ENCODE measurements at places on chromosomes 12 and 14. TPM values are rescaled to one million over a fixed set of nuclear protein-coding genes. Genes with fewer than 3 reads are reported as not detected.

Gene GALNT9
- not detected for total RNA-seq

Gene ACTN1
- total RNA-seq: 104 TPM

Gene MSI1
- total RNA-seq: not detected

Gene TAS2R19
- total RNA-seq: 1.6 TPM

Gene CLEC2A
- total RNA-seq: not detected

Gene CCDC184
- not detected for total RNA-seq

Gene B4GALNT3
- total RNA-seq: 30.8 TPM

Gene SOAT2
- total RNA-seq: 0.15 TPM

Gene FOXA1
- 191 TPM for total RNA-seq

Gene NEUROD4
- total RNA-seq: not detected

Gene DPF3
- total RNA-seq: not detected

Gene HVCN1
- not detected for total RNA-seq

Gene LRRK2
- total RNA-seq: not detected

Gene RNASE4
- 6.6 TPM for total RNA-seq

Gene OR4N2
- not detected for total RNA-seq

All from HT-29 (cell line).